EL (cell line): ENCODE measurements at places on chromosomes 2 and 18.

GRCh38 chr2:199470361-199470671, 12.6 kb upstream of the SATB2 start:
- DNase-seq, result no peak

DNA sequence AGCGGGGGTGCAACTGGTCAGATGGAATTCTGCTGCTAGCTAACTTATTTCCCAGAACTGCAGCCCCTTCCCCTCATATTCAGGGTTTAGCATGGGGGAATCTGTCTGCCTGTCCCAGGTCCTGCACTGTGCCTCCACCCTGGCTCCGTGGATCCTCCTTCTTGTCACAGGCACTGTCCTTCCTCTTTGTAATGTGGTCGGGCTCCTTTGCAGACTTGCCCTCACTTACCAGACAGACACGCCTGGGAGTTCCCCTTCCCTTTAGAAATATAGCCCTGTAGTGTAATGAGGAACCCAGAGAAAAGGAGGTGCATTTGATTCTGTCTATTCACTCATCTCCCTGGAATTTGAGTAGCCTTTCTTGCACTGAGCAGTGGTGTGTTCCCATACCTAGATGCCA, 108.7 kb downstream of the TRIM43 start:
- DNase-seq, result no peak

GRCh38 chr18:2848247-2849246, 1.7 kb downstream of the EMILIN2 start:
- peak; percentile 13 for DNase-seq

DNA sequence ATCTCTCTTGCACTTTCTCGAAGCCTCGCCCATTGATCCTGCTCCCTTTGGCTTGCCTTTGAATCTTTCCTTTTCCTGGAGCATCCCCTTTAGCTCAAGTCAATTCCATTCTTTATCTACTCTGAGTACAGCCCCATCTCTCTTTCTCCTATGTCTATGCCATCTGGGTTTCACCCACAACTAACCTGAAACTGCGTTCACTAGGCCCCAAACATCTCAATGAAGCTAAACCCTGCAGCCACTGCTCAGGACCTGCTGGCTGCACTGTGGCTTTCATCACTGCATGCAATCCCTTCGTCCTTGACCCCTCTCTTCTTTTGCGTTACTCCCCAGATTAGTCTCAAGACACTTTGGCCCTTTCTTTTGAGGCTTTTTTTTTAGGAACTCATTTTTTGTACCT, 81.6 kb upstream of the CYRIA start:
- no peak for DNase-seq

- DNase-seq, result no peak
Measured at GRCh38 chr2:117953231-117953630, 60.6 kb downstream of the CCDC93 start.

GRCh38 chr2:121906170-121906569, 150.7 kb downstream of the TSN start:
- no peak for DNase-seq

DNA sequence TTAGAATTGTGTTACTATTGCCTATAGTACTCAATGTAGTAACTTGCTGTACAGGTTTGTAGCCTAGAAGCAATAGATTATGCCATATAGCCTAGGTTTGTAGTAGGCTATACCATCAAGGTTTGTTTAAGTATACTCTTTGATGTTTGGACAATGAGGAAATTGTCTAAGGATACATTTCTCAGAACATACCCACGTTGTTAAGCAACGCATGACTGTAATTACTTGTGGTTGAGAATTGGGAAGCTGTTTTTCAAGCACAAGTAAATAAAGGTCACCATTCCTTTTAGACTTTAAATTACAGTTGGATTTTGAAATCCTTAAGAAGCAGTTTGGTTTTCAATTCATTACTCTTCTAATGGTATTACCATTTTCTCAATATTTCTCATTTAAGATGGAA, 89.8 kb upstream of the KCNH7 start:
- no peak for DNase-seq

DNA sequence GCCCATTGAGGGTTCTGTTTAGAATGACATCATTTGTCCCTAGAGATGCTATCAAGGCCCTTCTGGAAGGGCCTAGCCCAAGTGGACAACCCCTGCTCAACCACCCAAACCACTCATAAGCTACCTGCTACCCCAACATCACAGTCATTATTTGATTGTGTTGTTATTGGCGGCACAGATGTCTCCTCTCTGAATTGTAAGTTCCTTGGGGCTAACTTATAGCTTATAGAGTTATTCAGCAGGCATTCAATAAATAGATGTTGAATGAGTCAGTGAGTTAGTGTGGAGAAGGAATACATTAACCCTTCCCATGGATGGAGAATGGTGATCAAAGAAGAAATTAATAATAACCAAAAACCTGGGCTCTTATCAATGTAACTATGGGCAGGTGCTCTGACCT, 80.0 kb downstream of the ACAA2 start:
- DNase-seq, result peak; percentile 48

DNA sequence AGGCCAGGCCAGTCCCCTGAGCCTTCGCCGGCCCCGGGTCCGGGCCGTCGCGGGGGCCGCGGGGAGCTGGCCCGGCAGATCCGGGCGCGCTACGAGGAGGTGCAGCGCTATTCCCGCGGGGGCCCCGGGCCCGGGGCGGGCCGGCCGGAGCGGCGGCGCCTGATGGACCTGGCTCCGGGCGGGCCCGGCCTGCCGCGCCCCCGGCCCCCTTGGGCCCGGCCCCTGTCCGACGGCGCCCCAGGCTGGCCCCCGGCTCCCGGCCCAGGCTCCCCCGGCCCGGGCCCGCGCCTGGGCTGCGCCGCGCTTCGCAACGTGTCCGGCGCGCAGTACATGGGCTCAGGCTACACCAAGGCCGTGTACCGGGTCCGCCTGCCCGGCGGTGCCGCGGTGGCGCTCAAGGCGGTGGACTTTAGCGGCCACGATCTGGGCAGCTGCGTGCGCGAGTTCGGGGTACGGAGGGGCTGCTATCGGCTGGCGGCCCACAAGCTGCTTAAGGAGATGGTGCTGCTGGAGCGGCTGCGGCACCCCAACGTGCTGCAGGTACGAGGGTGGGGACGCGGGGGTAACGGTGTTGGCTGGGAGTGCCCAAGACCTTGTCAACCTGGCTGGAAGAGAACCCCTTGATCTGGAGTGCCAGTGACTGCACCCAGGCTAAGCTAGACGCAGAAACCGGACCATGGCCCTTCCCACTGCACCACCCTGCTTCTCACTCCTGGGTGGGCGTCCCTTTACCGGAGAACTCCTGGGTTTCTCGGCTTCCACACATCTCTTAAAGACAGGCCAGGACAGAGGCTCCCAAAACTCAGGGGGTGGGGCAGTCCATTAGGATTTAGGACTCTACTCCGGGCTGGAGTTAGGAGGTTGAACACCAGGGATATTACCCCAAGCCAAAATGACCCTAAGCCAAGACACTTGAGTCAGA, 739 bp downstream of the PKDCC start:
- peak; percentile 34 for DNase-seq

DNA sequence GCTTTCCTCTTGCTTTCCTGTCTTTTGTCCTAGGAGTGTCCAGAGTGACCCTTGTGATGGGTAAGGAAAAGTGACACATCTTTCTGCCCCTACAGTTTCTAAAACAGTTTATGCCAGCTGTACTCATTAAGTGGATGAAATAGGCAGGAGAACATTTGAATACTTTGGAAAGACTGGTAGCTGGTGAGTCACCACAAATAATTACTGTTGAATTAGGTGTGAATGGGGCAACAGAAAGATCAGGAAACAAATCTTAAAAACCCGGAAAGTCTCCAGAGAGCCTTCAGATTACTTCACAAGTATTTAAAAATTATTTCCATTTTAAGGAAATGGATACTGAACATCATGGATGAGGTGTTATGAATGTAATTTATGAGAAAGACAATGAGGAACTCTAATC, 278.5 kb downstream of the CLIP4 start:
- no peak for DNase-seq

DNA sequence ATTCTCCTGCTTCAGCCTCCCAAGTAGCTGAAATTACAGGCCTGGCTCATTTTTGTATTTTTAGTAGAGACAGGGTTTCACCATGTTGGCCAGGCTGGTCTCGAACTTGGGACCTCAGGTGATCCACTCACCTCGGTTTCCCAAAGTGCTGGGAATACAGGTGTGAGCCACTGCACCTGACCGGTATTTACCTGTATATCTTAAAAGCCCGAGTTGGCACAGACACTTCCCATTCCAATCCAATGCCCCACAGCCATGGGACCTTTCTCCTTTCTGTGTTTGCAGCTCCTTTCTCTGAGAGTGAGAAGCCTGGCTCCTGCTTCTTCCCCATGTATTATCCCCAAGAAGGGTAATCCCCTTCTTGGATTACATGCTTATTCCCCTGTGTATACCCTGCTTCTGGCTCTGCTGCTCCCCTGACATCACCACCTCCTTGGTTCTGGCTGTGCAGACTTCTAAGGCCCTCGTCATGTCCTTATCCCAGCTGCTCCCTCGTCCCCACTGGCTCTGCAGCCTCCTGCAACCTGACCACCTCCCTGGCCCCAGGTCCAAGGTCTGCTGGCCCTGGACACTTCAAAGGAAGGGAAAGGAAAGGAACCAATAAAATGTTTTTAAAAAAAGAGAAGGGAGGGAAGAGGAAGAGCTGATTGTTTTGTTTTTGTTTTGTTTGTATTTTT, 52.8 kb downstream of the INPP5D start:
- DNase-seq, result no peak
